ENCODE measurements at places on chromosomes 11 and 22.

DNA sequence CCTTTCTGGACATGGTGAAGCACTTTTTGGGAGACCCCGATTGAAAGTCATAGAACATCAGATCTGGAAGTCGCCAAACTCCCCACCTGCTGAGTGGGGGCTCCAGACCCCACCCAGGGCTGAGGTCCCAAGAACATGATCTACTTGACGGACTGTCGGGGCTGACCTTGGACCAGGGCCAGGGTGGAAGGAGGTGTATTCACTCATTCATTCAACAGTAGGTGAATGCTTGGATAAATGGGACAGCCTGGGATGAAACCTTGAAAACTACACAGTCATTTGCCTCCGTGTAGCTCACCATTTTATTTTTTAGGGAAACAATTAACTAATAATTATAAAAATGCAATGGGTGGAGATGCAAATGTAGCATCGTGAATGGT lies 629.0 kb downstream of the BRD1 start:
- DNase-seq, result no peak

DNA sequence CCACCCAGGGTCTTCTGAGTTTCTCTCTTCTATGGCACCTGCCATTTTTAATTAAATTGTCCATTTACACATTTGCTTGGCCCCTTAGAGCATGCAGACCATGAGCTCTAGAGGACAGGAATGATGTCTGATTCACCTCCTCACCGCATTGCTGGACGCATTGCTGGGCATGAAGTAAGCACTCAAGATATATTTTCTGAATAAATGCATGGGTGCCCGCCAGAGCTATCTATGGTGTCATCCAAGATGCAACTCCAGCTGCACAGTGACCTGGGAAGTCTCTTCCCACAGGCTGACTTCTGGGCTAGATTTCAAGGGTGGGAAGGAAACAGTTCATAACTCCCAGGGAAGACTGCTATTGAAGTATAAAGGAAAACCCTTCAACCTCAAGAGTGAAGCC lies 66.6 kb upstream of the ASPHD2 start:
- DNase-seq, result no peak

- DNase-seq, result no peak
Observed at GRCh38 chr11:66701432-66702240, 23.9 kb upstream of the RBM4B start.

- no peak for DNase-seq
Observed at GRCh38 chr22:33921525-33922348, 1.5 kb upstream of the LARGE1 start.

DNA sequence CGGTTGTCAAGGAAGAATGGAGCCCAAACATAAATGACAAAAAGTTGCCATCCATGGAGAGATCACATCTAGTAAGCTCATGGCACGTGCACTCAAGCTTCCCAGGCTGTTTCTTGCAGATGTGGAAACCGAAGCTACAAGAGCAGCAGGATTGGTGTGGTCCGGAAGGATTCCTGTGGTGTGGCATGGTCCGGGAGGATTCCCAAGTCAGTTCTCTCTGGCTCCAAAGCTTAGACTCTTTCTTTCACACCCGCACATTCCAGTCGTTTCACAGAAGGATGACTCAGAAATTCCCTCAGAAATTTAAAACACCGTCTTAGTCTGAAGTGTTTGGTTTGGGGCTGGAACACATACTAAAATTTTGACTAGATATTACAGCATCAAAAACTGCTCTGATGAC lies 78.0 kb upstream of the DRD2 start:
- no peak for DNase-seq

DNA sequence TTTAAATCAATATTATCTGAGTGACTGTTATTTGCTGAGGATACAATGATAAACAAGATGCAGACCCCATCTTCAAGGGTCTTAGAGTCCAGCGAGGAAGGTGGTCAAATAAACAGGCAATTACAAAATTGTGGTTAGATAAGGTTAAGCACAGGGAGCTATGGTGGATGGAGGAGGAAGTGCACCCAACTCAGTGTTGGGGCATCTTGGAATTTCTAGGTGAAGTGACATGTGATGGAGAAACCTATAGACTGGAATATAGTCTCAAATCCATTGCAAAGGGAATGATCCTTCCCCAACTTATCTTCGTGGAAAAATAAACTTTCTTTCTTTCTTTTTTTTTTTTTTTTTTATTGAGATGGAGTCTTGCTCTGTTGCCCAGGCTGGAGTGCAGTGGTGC lies 3.4 kb upstream of the PTPRJ start:
- no peak for DNase-seq

GRCh38 chr11:69461272-69461962 lies 20.0 kb upstream of the LINC01488 start:
- no peak for DNase-seq

DNA sequence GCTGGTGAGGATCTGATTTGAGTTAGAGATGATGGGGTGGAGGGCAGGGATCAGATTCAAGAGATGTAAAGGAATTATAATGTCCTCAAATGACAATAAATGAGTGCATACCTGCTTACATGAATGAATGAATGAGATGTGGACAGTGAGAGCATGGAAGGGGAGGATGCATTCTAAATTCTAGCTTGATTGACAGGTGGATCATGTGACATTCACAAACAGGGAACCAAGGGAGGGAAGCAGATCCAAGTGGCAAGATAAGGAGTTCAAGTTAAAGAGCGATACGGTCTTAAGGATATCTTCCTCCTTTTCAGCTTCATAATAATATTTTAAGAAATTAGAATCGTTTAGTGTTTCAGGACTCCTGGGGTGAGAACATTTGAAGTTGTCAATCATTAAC lies 170.5 kb upstream of the TBCEL start:
- DNase-seq, result no peak

- DNase-seq, result no peak
Observed at GRCh38 chr22:23164091-23164490, 16.2 kb upstream of the BCR start.

DNA sequence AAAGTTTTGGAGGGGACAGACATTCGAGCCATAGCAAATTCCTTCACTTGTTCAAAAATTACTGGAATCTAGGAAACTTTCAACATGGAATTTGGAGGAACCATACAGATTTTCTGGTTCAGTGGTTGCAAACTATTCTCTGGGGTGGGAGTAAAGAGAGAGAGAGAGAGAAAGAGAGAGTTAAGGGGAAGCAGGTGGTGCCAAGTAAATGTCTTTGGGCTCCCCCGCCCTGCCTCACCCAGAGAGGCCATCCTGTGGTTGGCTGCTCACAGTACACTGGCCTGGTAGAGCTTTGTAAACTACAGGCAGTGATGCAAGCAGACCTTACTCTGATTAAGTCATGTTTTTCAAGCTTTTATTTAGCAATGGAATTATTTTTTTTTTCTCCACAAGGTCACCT lies 82.6 kb downstream of the ADAMTS15 start:
- DNase-seq, result no peak

GRCh38 chr11:83293457-83293774 lies 7.2 kb upstream of the CCDC90B start:
- no peak for DNase-seq

DNA sequence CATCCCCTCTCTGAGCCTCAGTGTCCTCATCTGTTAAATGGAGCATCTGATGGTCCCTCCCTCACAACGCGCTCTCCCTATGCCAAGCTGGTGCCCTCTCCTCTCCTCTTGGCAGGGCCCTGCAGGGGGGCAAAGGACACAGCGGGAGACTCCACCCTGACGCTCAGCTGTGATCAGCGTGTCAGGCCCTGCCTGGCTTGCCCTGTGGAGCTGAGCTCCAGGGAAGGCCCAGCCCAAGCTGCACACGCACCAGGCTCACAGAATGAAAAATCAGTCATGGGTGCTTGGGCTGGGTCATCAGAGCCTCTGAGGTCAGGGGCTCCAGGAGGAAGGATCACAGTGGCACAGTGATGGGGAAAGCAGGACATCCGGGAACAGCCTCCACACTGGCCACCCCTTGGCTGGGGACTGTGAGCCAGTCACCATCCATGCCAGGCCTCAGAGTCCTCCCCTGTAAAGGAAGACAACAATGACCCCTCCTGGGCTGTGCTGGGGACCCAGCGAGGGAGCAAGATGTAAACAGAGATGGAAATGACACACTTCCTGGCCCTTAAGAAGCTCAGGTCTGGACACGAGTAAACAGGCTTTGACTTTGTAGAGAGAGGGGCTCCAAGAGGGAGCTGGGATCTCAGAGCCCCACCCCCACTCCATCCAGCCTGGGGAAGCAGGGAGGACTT lies 36.6 kb downstream of the RPL3 start:
- DNase-seq, result no peak

DNA sequence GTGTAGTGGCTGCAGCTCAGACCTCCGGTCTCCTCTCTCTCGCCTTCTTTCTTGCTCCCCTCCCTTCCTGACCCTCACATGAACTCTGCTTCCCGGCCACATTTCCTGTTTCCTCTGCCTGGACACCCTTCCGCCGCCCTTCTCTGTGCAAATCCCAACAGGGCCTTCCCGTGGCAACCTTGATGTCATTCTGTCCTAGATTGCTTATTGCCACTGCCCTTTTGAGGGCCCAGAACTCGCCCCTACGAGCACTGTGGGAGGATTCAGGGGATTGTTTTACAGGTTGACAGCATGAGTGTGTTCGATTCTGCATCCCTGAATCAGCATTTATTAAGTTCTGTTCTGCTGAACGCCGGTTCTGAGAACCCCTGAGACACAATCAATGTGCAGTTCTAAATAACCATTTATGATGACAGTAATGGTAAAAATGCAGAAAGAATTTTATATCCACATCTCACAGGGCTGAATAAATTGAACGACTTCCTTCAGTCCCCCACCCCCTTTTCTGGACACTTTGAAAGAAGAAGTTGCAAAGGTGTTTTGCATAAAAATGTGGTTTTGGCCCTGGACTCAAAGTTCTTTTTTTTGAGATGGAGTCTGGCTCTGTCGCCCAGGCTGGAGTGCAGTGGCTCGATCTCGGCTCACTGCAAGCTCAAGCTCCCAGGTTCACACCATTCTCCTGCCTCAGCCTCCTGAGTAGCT lies 6.4 kb downstream of the BATF2 start:
- no peak for DNase-seq

GRCh38 chr11:134417871-134418840 lies 6.1 kb upstream of the B3GAT1 start:
- no peak for DNase-seq

- DNase-seq, result no peak
Observed at GRCh38 chr11:11533057-11533456, 88.7 kb downstream of the GALNT18 start.

GRCh38 chr11:10930972-10931760 lies 73.3 kb upstream of the ZBED5 start:
- peak; percentile 32 for DNase-seq

DNA sequence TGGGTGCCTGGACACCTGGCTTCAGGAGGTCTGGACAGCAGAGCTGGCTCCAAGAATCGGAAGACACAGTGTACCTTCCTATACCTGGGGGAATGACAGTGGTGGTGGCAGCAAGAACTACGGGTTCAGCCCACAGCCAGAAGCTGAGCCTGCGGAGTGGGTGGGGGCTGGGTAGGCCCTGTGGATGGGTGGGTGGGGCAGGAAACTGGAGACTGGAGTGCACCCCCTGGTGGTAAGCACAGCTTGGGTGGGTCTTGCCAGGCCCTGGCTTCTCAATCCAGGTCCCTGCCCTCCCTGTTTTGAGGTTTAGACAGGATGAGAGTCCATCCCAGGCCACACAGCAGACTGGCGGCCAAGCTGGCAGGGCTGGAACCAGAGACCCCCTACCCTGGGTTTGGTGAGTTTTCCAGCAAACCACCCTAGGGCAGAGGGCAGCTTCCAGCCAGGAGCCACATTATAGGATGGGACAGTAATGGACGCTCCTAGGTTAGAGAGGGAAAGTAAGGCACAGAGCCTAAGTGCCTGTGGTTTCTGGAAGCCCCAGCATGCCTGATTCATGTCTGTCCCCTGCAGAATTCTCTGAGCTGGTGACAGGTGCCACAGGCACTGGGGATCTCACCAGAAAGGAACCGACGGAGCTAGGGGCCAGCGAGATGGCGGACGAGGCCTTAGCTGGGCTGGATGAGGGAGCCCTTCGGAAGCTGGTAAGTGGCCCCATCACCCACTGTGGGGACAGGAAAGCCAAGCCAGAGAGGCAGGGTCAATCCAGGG lies 1.7 kb downstream of the SMTN start:
- DNase-seq, result peak; percentile 32

GRCh38 chr11:21514316-21514715 lies 678.6 kb upstream of the ANO5 start:
- DNase-seq, result no peak

DNA sequence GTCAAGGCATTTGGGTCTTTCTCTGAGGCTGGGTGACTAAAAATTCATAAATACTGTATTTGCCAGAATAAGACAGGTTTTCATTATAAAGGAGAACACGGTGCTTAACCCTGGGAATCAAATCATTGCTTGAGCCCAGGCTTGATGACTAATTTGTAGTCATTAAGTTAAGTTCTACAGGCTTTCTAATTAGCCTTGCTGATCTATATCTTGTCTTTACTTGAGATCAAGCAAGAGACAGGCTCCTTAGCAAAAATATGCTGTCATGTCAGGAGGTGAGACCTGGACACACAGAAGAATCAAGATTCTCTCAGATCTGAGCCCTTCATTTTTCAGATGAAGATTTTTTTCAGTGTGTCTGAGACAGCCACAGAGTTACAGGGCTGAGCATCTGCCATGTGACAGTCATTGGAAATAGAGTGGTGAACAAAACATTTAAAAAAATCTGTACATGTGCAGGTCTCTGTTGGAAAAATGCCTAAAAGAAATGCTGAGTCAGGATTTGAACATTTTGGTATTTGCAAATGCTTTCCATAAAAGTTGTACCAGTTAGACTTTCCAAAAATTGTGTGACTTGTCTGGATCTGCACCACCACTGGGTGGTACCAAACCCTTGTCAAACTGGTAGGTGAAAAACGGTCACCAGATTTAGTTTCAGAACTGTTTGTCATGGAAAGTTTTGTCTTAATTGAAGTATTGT lies 14.6 kb downstream of the ACAT1 start:
- no peak for DNase-seq

GRCh38 chr22:47131632-47132427 lies 369.4 kb downstream of the TBC1D22A start:
- DNase-seq, result no peak

- DNase-seq, result no peak
Observed at GRCh38 chr11:45676522-45677095, 11.2 kb upstream of the CHST1 start.

- no peak for DNase-seq
Observed at GRCh38 chr22:23698094-23698493, 7.3 kb downstream of the RGL4 start.

DNA sequence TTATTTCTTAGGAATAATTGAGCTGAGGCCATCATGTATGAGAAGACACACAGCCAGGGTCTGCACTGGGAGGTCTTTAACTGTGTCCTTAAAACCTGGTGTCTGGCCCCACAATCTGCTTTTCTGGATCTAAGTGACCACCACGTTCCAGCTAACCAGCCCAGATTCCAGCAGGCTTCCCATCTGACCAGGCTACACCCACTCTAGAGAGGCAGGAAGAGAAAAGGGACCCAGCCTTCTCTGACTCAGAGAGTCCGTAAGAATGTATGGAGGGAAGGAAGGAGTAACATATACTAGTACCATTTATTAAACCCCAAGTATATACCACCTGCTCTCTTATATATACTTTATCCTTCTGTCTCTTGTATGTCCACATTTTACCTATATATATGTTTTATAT lies 80.1 kb downstream of the LDLRAD3 start:
- no peak for DNase-seq

DNA sequence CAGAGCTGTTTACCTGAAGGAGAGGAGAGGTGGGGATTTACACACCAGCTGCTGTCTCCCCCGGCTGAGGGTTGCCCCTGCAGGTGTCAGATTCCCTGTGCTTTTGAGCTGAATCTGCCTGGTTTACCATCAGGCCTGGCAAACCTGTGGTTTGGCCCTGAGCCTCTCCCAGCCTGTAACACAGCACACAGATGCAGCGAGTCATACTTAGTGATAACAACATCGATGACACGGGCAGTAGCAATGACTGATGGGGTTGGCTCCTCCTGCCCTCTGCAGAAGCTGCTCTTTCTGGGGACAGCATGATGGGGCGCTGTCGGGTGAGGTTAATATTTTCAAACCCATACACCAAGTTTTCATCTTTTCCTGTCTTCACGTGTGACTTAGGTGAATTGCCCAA lies 380.0 kb upstream of the B3GAT1 start:
- no peak for DNase-seq

Data from stimulated activated CD8-positive, alpha-beta memory T cell treated with anti-CD3 and anti-CD28 coated beads, Interleukin-4, amount 100 ng/mL, for 4 hours (primary cell).